ENCODE measurements at places on chromosomes 2 and 18.

- DNase-seq, result no peak
Measured at GRCh38 chr2:45833968-45834344, 182.5 kb downstream of the PRKCE start.

DNA sequence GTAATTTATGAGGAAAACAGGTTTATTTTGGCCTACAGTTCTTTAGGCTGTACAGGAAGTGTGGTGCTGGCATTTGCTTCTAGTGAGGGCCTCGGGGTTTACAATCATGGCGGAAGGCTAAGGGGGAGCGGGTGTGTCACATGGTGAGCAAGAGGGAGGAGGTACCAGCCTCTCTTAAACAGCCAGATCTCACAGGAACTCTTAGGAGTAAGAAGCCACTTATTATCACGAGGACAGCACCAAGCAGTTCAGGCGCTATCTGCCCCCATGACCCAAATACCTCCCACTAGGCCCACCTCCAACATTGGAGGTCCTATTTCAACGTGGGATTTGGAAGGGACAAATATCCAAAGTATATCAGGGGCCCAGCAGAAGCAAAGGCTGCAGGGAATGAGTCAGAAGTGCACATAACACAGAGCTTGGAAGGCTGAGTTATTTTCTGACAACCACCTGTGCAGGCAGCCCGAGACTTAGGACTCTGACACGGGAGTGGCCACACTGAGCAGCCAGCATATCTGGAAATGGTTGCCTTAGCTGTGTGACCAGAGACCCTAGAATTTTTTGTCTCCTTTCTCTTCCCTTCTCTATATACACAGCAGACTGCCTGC, 170.9 kb downstream of the PRPF40A start:
- no peak for DNase-seq

GRCh38 chr2:98492441-98492840, 47.8 kb downstream of the INPP4A start:
- DNase-seq, result no peak

GRCh38 chr18:58416704-58417683, 211.9 kb downstream of the ALPK2 start:
- no peak for DNase-seq

- DNase-seq, result no peak
Measured at GRCh38 chr2:115880558-115880957, 1438.1 kb downstream of the DPP10 start.

GRCh38 chr2:12964904-12965539, 248.3 kb downstream of the TRIB2 start:
- DNase-seq, result no peak

DNA sequence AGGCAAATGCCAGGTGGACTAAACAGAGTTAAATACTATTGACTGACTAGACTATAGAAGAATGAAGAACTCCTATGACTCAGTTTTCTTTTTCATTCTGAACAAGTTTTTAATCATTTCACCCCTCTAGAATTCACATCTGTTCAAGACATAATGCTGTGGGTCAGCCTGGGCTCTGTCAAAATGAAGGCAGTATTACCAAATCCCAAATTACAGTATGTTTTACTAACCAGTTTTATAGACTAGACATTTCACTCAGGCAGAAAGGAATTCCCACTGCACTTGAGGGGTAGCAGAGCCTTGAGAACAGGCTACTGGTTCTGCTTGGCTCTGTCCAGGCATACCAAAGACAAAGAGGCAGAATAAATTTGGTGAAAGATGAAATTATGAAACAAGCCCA, 511.7 kb downstream of the EPHA4 start:
- DNase-seq, result no peak

DNA sequence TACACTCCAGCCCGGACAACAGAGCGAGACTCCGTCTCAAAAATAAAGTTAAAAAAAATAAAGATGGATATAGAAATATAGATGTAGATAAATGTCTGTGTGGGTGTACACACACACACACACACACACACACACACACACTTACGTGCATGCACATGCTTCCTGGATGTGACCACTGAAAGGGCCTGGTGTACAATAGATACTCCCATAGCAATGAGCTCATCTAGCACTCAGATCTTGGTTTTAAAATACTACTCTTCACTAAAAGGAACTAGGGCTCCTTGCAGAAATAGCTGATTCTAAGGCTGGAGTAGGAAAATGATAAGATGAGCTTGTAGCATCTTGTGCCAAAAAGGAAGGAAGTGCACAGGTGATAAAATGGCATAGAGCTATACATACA, 39.1 kb downstream of the ROCK2 start:
- DNase-seq, result no peak

DNA sequence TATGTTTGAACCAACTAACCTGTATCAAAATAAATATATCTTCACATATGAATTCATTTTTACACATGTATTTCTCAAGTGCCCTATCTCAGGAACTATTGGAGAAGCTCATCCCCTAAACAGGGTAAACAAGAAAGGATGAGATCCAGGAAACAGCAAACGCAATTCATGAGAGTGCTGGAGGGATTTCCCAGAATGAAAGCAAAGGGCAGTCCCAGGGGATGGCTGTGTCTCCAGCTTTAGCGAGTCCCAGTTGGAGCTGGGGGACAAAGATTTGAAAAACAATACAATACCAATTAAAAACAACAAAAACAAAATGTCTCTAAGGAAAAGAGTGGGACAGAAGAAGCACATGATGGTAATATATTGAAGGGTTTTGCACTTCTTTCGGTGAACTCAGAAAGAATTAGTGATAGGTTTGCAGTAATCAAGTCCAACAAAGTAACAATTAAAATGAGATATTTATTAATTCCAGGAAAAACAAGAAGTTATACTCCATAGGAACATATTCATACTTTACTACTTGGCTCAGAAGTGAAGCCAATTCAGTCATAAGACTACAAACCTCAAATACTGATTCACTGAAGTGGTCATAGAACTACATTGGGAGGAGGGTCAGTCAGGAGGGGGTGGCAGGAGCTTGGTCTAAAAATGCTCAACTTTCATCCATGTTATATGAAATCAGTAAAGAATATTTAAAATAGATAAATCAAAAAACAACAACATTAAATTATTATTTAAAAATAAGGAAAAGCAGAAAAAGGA, 73.1 kb upstream of the PDE1A start:
- DNase-seq, result no peak

- DNase-seq, result no peak
Measured at GRCh38 chr2:128801576-128801975, 482.9 kb upstream of the HS6ST1 start.

GRCh38 chr18:45328811-45329210, 286.5 kb upstream of the SLC14A2 start:
- no peak for DNase-seq

DNA sequence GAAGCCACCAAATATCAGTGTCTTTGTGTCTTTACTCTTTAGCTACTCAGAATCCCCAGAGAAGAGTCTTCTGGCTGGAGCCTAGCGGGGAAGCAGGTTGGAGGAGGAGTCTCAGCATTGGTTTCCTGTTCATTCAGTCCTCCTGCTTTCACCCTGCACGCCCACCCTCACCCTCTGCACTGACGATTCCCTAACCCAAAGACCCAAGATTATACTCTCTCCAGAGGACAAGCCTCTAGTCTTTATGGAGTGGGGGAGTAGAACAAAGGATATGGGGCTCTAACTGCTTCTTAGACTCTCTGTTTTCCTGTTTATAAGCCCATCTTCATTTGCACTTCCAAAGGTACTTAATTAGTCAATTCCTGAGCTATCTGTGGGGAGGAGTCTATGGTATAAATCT, 338.8 kb downstream of the AGPS start:
- no peak for DNase-seq

- no peak for DNase-seq
Measured at GRCh38 chr2:101829429-101829828, 131.9 kb downstream of the MAP4K4 start.

GRCh38 chr2:45337481-45337880, 273.6 kb downstream of the SRBD1 start:
- DNase-seq, result no peak

DNA sequence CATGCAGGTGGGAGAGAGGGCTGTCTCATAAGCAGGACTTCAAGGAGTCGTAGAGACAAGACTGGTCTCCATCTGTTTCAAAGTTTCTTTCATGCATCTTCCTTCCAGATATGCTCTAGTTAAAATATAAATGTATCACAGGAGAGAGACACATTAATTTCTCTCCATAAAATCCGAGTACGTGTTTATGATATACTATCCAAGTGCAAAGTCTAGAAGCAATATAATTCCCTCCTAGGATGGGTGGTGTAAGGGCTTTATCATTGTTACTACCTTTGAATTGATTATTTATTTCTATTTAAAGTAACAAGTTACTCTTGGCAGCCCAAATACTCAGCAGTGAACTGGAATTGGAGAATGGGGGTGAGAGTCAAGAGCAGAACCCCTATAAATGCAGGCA, 172.3 kb downstream of the LRRTM1 start:
- DNase-seq, result no peak

DNA sequence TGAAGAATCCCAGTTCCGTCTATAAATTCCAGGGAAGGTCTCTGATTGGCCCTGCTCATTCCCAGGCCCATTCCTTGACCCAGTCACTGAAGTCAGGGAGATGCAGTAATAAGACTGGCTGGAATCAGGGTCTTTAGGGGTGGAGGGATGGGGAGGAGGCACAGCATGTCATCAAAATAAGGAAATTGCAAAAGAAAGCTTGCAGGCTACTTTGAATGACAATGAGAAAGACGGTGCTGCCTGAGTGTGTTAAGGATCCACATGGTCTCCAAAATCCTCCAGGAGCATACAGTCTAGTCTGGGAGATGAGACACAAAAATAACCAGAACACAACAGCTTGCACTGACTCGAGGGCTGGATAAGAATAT, 2.0 kb upstream of the DES start:
- DNase-seq, result no peak

- no peak for DNase-seq
Measured at GRCh38 chr2:18525236-18525635, 35.2 kb downstream of the RDH14 start.

- DNase-seq, result no peak
Measured at GRCh38 chr2:114038710-114039109, 148.8 kb downstream of the ACTR3 start.

DNA sequence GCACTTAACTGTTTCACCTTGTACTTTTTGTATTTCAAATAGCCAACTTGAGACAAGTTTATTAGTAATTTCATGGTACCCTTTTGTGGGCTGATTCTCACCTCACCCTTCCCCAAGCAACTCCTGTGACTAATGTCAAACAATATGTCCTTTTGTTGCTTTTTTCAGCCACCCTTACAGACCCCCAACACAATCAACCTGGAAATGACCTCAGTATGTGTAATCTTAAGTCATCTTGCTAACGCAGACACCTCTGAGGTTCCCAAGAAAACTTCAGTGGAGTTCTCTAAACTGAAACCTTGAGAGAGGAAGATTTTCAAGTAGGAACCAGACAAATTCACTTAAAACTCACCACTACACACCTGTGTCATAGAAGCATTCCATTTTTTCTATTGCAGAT, 69.5 kb downstream of the KYNU start:
- no peak for DNase-seq

DNA sequence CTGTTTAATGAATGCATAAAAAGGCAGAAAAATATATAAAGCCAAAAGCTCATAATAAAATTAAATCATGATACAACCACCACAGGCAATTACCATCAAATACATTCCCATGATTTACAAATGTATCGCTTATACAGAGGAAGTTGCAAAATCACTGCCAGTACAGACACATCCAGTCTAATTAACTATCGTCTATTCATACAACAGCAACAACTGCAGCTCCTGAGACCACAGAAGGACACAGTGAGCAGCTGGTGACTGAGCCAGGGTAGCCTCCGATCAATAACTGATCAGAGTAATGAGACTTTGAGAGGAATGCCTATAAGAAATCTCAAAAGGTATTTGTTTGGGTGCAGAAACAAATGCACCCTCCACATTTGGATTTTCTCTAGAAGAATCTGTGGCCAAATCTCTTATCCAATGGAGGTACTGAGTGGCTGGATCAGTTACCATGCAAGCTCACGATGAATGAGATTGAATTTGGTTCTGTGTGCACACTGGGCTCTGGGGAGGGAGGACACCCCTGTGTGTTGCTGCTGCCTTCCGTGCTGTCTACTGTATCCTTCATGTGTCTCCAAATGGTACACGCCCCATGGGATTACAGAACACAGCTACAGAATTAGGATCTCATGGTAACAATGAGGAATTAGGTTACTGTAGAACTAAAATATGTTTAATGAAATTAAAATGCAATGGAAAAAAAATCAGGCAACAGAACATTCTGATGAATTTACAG, 119.6 kb downstream of the MBP start:
- no peak for DNase-seq

DNA sequence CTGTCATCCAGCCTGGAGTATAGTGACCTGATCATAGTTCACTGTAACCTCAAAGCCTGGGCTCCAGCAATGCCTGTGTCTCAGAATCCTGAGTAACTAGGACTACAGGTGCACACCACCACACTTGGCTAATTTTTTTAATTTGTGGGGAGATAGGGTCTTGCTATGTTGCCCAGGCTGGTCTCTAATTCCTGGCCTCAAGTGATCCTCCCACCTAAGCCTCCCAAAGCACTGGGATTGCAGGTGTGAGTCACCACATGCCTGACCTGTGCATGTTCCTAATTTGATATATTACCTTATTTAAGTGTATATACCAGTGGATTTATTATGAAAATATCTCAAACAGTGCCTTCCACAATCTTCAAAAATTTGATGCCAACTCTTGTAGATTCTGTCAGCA, 123.6 kb upstream of the XIRP2 start:
- DNase-seq, result no peak

DNA sequence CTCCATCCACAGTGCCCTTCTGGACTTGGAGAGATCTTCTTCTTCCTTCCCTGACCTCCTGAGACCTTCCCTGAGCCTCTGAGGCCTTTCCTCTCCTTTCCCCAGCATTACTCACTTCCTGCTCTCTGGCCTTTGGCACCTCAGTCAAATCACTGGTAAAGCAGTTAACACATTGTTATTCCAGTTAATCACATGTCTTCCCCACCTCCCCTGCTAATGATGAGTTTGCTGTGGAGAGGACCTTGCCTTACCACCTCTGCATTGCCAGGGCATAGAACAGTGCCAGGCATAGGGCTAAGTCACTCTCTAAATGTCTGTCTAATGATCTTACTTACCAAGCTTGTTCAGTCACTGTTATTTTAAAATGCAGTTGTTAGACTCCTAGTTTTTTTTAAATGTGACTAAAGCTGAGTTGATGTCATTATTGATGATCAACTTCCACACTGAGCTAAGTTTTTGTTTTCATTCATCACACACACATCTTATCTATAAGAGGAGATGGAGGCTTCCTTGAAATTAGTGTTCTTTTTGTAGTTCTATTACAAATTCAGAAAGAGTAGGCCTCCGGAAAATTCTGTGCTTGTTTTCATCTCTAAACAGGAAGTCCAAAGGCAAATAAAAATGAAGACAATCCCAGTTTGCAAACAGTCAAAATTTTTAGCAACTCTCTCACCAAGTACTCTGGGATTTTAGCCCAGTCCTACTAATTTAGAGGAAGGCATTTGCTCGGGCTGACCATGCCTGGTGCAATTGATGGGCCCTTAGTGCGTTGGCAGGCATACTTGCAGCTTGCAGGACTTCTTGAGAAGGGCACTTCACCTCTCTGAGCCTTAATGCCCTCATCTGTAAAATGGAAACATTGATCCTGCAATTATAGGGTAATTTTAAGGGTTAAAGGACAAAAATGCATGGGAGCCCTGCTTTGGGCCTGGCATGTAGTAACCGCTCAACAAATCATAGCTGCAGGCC, 113.7 kb upstream of the SPRED2 start:
- no peak for DNase-seq

Data from stimulated activated CD8-positive, alpha-beta memory T cell treated with anti-CD3 and anti-CD28 coated beads, Interleukin-2, amount 100 ng/mL, for 48 hours (primary cell).